ENCODE measurements at places on chromosomes 5 and 9.

- DNase-seq, result no peak
These were observed 663 bp upstream of the SMIM27 start for GRCh38 chr9:32551276-32552051.

GRCh38 chr5:134086943-134087305, 27.6 kb upstream of the TCF7 start:
- peak; percentile 59 for DNase-seq

GRCh38 chr9:72315089-72315509, 49.9 kb downstream of the ZFAND5 start:
- DNase-seq, result no peak

GRCh38 chr9:108869092-108869725, 7.1 kb downstream of the ACTL7A start:
- no peak for DNase-seq

- DNase-seq, result no peak
These were observed 34.4 kb downstream of the GSN start for GRCh38 chr9:121302341-121302740.

Measured in activated T-helper 1 cell treated with Interleukin-2 at 50 U/mL for 16 hours (primary cell).